ENCODE measurements at places on chromosomes 3 and 15.

DNA sequence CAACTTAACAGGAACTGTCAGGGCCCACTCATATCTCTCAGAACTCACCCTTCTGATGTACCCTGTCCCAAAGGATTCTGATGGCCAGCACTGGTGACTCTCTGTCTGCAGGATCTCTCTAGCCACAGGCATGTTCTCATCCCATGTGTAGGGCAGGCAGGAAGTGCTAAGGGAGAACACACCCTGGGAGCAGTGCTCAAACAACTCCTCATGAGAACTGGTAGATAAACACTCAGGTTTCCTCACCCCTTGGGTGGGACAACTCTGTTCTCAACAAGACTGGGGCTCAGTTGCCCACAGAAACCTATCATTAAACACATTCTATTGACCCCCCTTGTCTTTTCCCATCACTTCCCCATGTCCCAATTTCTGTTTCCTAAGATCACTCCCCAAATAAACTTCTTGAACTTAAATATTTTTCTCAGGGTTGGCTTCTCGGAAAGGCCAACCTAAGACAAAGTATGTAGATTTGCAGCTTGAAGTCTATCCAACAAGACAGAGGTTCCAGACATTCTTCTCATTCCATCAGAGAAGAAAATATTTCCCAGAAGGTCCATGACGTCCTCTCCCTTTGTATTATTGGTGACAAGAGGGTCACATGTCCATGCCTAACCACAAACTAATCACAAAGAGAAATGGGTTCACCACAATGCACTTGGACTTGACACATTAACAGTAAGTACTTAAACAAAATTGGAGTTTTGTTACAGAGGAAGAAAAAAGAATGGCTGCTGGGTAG, 276.6 kb upstream of the GADL1 start:
- no peak for DNase-seq

DNA sequence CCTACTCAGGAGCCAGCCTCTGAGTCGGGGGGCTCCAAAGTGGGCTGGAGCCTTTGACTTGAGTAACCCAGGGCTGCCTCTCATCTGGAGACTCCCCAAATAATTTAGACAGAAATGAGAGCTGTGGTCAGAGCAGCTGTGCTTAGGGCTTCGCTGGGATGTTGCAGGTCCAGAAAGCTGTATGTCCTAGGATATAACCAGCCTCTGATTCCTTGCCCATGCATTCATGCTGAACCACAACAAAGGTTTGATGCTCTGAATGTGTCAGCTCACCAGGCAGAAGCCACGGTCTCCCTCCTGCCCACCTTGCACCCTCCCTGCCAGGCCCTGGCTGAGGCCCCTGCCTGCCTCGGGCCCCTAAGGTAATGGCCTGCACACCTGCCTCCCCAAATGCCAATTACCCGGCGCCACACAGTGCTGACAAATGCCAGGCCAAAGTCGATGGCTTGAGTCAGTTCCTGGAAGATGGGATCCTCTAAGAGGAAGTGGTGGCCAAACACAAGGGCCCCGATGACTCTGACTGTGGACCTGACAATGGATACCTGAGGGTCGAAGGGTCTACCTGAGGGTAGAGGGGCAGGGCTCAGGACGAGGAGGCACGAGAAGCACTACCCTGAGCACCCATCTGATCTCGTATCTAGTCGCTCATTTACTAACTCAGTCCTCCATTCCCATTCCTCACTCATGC, 21.7 kb upstream of the PARL start:
- no peak for DNase-seq

- no peak for DNase-seq
These were observed 167.2 kb downstream of the MAGI1 start for GRCh38 chr3:65871305-65872141.

- no peak for DNase-seq
These were observed 210.3 kb upstream of the SGO1 start for GRCh38 chr3:20396335-20396734.

GRCh38 chr3:151998744-151999143, 125.3 kb downstream of the SUCNR1 start:
- DNase-seq = no peak

DNA sequence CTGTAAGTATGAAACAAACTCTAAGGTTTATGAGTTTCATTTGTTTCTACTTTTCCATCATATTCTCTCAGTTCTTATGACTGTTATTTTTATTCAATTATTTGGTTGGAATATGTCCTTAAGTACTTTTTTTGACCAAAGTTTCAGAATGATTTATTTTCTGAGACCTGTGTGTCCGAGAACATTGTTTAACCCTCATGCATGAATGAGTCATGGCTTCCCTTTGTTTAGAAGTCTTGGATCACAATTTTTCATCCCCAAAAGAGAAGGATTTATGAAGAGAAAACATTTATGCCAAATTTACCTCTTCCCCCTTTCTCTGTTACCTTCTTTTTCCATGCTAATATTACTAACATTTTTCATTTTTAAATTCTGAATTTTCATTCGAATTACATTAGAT, 518.0 kb upstream of the NR2F2 start:
- no peak for DNase-seq

- no peak for DNase-seq
These were observed 841.9 kb downstream of the OTOL1 start for GRCh38 chr3:162338514-162338913.

GRCh38 chr15:72063186-72063585, 54.8 kb downstream of the MYO9A start:
- no peak for DNase-seq

GRCh38 chr3:19744047-19744446, 190.0 kb downstream of the EFHB start:
- no peak for DNase-seq

GRCh38 chr15:64690008-64690407, 85.4 kb downstream of the RBPMS2 start:
- no peak for DNase-seq

GRCh38 chr3:88235102-88235501, 85.3 kb downstream of the C3orf38 start:
- DNase-seq = no peak

DNA sequence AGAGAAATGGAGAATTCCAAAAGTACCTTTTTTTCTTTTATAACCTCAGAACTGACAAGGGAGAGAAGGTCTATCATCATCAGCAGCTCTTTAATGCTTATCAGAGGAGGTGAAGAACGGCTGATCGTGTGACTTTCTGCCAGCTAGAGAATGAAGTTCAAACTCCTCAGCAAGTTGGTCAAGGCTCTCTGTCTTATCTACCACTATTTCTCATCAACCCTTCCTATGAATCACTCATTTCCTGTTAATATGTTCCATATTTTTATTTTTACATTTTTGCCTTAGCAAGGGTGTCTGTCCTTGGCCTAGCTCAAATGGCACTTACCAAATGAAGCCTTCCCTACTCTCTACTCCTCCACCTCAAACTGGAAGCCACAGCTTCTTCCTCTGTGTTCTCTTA, 73.1 kb upstream of the TSPAN3 start:
- no peak for DNase-seq

DNA sequence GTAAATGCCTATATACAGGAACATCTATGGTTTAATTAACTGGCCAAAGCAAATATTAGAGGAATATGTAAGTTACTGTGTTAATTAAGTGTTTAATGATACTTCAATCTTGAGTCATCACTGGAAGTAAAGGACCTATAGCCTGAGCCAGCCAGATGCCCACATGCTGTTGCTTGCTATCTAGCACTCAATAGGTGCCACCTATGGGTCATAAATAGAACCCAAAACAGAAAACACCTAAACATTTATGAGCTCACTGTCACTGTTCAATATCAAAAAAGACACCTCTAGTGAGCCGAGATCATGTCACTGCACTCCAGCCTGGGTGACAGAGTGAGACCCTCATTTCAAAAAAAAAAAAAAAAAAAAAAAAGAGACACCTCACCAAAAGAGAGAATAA, 48.4 kb upstream of the IP6K2 start:
- DNase-seq = no peak
